ENCODE measurements at places on chromosomes 6 and 20.

GRCh38 chr6:148223424-148223842 lies 119.2 kb upstream of the SASH1 start:
- no peak for DNase-seq

GRCh38 chr20:53736757-53737395 lies 143.2 kb upstream of the ZNF217 start:
- DNase-seq, result no peak

DNA sequence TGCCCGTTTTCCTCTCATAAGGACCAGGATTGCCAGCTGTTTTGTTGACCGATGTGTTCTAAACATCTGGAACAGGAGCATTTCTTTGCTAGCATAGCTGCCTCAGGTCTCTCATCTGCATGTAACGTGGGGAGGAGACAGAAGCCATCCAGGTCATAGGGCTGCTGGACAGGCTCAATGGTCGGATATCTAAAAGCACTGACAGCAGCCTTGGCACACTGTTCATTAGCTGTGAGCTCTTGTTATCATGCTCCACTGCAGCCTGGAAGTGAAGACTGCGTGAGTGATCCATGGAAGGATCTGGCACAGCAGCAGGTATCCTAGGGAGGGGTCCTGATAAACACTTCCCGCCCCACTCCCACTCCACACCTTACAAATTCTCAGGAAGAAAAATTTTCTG lies 175.3 kb downstream of the LRFN2 start:
- DNase-seq, result no peak

GRCh38 chr6:169490830-169491229 lies 211.0 kb downstream of the WDR27 start:
- DNase-seq, result no peak

GRCh38 chr6:151084275-151084674 lies 155.5 kb upstream of the AKAP12 start:
- DNase-seq, result no peak

DNA sequence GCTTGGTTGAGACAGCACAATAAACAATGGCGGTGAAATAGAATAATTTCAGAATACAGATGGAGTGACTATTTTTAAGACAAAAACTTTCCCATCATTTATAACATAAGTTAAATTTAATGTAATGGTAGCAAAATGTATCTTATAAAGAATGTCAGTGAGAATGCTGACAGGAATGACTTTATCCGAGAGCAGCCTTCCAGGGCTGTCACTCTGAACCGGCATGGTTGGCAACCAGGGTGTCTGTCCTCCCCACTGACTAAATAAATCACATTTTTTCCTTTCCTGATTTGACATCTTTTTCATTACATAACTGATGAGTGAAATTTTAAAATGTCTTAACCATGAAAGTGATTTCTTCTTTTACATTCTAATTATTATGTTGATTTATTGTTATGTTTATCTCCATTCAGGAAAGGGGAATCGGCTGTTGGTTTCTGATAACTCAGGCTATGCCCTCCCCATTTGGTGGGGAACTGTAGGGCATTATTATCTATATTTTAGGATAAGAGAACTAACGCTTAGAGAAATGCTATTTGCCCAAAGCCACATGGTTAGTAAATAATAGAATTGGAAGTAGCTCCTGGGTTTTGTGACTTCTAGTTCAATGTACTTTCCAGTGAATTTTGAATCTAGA lies 109.2 kb upstream of the OGFRL1 start:
- no peak for DNase-seq

- no peak for DNase-seq
Observed at GRCh38 chr6:390914-391558, 516 bp upstream of the IRF4 start.

GRCh38 chr20:64036346-64037198 lies 590 bp downstream of the C20orf204 start:
- no peak for DNase-seq

GRCh38 chr20:59835448-59836395 lies 97.7 kb downstream of the SYCP2 start:
- DNase-seq, result no peak

GRCh38 chr20:57622579-57623381 lies 2.6 kb upstream of the ZBP1 start:
- peak; percentile 69 for DNase-seq

GRCh38 chr20:53238121-53238660 lies 266.0 kb downstream of the TSHZ2 start:
- no peak for DNase-seq

GRCh38 chr6:129195643-129196042 lies 312.7 kb downstream of the LAMA2 start:
- no peak for DNase-seq

GRCh38 chr6:34384321-34385153 lies 7.9 kb downstream of the NUDT3 start:
- no peak for DNase-seq

DNA sequence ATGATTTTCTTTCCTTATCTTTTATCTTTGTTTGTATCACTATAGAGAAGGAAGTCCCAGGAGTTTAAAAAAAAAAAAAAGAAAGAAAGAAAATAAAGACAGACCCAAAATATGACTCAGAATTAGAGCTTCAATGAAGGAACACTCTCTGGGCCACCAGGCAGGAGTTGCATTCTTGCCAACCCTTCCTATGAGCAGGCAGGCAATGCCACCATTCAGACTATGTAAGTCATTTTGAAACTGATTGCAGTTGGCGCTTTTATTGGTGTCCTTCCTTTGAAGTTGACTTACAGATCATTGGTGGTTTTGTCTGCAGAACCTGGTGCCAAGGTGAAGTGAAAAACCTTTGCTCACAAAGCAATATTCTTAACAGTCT lies 50.3 kb downstream of the MYB start:
- DNase-seq, result no peak

- no peak for DNase-seq
Observed at GRCh38 chr6:104955491-104955890, 1.4 kb upstream of the LIN28B start.

DNA sequence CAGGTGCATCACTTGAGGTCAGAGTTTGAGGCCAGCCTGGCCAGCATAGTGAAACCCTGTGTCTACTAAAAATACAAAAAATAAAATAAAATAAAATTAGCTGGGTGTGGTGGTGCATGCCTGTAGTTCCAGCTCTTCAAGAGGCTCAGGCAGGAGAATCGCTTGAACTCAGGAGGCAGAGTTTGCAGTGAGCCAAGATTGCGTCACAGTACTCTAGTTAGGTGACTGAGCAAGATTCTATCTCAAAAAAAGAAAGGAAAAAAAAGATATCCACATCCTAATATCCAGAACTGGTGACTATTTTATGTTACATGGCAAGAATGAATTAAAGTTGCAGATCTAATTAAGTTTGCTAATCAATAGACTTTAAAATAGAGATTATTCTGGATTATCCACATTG lies 32.5 kb downstream of the SCGN start:
- no peak for DNase-seq

DNA sequence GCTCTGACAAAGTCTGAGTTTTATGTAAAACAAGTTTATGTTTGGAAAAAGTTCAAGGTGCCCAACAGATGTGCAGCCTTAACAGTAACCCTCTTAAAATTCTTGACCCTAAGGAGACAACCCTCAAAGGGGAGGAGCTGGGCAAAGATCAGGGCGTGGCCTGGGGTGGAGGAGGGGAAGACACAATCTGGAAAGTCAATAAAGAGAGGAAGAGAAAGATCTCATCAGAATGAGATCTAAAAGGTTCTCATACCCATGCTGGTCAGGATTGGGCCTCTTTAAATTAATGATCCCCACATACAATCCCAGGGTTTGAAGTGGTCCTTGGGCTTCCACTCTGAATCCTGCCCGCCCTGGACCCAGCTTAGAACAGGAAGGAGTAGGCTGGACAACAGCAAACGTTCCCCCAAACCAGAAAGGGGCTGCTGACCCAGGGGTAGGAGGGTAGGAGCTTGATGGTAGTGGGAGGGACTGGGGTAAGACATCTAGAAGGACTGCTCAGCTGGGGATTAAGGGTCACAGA lies 33.0 kb downstream of the FOXP4 start:
- no peak for DNase-seq

DNA sequence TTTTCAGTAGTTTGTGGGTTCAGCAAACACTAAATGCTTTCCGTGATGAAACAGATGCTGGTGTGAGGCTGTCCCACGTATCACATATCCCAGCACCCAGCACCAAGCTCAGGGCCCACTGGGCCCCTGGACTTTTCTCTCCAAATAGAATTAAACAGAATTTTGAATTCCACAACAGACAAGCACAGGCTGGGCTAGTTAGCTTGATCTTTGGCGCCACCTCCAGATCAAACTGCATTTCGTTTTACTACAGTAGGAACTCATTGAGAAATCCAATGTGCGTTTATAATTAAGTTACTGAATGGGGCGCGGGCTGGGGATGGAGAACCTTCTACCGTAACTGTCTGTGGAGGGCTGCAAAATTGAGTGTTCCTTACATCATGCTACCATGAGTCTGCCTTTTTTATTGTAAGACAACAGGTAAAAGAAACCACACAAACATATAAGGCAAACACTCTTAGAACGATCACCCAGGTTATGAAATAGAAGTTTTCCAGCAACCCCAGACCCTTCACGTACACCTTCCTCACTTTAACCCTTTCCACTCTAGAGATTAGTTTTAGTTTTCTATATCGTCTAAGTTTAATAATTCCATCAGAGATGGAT lies 107.8 kb downstream of the ZFP64 start:
- DNase-seq, result peak; percentile 60

GRCh38 chr6:131159578-131159977 lies 24.3 kb downstream of the AKAP7 start:
- DNase-seq, result no peak

- DNase-seq, result no peak
Observed at GRCh38 chr6:136499370-136499769, 50.9 kb downstream of the MAP7 start.

DNA sequence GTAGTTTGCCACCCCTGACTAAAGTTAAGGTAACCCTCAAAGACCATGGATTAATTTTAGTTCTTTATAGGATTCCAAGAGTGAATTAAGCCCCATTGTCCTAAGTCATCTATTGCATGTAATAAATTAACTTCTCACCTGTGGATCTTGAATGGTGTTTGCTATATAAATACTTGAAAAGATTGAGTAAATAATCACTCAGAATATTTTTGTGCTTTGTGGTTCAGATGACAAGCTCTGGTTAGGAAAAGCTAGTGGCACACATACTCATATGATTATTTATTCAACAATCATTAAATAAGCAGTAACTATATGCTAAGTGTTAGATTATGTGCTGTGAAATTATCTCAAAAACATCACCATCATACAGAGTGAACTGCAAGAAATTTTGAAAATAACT lies 203.2 kb downstream of the OGFRL1 start:
- DNase-seq, result no peak

DNA sequence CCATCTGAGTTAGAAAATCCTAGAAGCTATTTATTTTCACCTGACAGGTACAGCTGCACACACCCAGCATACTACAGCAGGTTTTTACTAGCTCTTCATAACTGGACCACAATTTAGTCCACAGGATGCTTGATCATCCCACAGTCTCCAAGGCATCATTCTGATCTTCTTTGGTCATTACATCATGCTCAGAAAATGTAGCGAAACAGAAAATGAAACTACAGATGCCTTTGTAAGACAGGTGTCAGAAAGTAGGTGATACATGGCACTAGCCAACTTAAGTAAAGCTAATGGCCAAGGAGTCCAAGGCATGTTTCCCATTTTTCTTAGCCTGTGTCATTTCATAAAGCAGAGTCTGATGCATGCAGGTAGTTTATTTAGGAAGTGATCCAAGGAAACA lies 102.3 kb downstream of the HTR1B start:
- no peak for DNase-seq

DNA sequence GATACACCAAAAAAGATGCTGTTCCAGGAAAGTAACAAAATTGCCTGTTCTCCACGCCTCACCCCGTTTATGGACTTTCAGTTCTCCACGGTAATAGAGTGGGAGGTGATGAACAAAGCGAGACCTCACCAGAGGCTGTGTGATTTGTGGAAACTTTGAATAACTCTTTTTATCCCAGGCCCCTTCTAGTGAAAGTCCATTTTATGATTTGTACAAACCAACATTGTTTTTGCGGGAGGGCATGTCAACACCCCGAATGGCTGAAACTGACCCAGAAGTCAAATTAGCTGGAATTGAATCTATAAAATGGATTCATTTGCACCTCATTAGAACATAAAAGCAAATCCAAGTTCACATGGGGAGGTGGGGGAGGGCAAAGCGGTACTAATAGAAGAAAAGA lies 517.8 kb downstream of the CDH26 start:
- DNase-seq, result no peak

DNA sequence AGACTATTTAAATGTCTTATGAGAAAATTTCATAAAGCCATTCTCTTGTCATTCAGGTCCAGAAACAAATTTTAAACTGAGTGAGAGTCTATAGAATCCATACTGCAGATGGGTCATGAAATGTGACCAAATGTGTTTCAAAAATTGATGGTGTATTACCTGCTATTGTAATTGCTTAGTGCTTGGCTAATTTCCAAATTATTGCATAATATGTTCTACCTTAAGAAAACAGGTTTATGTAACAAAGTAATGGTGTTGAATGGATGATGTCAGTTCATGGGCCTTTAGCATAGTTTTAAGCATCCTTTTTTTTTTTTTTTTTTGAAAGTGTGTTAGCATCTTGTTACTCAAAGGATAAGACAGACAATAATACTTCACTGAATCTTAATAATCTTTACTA lies 5.0 kb downstream of the MARCKS start:
- no peak for DNase-seq

- DNase-seq, result no peak
Observed at GRCh38 chr6:157281570-157281969, 41.7 kb downstream of the TMEM242 start.

GRCh38 chr6:164396071-164397047 lies 913.0 kb downstream of the C6orf118 start:
- no peak for DNase-seq

- DNase-seq, result no peak
Observed at GRCh38 chr20:51319522-51319921, 223.0 kb downstream of the NFATC2 start.

- no peak for DNase-seq
Observed at GRCh38 chr20:41748051-41748450, 129.9 kb upstream of the CHD6 start.

DNA sequence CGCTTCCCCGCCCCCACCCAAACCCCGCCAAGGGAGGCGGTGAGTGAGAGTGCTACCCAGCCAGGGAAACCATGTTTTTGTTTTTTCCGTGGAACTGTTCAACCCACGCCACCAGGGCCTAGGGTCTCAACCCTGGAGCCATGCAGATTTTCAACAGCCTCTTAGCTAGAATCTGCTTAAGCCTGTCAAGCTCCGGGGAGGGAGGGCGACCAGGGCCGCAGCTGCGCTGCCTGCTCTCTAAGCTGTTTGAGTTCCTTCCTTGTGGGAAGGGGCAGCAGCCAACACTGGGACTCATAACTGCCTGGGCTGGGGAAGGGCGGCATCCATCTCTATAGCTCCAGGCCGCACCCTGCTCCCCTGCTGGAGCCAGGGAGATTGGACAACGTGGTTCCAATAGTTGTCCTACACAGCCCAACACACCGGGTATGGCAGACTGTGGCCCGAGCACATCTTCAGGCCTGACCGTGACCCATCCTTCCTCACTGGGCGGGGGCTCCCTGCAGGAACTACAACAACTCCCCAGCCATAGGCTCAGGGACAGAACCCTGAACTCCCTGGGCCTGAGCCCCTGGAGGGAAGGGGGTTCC lies 1065.7 kb upstream of the MANEA start:
- no peak for DNase-seq

GRCh38 chr6:5464099-5464885 lies 203.0 kb downstream of the FARS2 start:
- DNase-seq, result peak; percentile 33

GRCh38 chr6:155936551-155936950 lies 480.9 kb upstream of the NOX3 start:
- no peak for DNase-seq
